ENCODE measurements at places on chromosomes 6 and 20.

GRCh38 chr6:105607636-105608621 is 205.0 kb upstream of the PREP start:
- no peak for DNase-seq

- no peak for DNase-seq
Measured at GRCh38 chr6:4489538-4489937, 286.7 kb upstream of the CDYL start.

GRCh38 chr6:89082486-89082891 is 1.9 kb downstream of the PNRC1 start:
- no peak for DNase-seq

DNA sequence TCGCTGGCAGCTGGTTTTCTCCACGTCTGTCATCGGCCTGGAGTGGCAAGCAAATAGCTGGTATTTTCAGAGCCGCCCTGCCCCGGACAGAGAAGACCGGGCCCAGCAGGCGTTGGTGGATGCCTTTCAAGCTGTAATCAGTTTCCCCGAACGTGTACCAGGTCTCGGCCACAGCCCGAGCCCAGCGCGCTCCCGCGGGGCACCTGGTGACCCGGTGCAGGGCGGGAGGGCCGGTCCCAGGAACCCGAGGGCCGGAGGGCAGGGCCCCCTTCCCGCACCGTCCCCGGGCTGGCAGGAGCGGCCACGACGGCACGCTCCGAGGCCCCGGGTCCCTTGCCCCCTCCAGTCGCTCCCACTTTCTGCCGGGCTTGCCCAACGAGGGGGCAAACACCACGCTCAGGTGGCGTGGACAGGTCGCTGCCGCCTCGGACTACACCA is 348 bp upstream of the PYGB start:
- DNase-seq, result no peak

DNA sequence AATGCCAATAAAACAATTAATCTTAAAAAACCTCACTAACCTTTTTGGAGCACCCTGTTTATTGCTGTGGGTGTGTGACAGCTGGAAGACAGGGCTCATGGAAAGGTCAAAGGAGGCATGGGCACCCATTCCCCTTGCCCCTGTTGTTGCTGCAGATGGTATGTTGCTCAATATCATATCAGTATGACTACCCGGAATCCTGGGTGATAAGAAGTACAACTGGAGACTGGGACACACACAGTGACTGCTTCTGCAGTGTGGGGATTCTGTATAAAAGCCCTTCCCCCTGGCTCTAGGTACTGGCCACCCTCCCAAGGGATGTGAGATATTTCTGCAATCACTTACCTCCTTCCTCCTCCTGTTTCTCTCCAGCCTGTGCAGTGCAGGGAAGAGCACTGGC is 47.3 kb upstream of the IL20RA start:
- DNase-seq, result no peak

DNA sequence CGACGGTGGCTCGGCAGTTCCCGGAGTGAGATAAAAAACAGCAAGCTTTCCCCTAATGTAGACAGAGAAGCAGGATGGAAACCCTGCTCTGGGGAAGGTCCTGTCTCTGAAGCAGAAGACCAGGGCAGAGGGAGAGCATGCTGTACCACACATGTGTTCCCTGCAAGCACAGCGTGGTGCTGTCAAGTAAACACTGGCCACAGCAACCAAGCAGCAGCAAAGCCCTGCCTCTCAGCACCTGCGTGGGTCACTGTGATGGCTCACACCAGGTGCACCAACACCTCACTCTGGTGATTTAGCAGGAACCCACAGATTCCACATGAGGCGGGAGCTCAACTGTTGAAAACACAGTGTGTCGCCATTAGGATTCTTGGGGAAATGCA is 65.2 kb upstream of the TXNDC5 start:
- no peak for DNase-seq

DNA sequence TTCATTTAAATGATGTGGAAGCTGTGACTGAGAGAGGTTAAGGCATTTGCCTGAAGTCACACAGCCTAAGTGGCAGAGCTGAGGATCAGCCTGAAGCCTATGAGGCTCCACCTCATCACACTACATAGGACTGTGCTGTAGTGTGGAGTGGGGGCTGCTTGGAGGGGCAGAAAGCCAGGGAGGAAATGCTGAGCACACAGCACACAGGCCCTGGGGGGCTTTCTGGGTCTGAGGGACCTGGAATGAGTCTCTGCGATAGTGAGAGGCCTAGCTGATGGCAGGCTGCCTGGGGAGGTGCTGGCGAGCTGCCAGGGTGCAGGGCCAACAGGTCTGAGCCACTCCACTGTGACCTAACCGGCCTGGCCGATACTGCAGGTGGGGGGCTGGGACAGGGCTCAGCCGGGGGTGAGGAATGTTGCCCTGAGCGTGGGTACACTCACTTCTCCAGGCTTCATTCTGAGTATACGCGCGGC is 2.2 kb upstream of the ARHGAP40 start:
- DNase-seq, result no peak

DNA sequence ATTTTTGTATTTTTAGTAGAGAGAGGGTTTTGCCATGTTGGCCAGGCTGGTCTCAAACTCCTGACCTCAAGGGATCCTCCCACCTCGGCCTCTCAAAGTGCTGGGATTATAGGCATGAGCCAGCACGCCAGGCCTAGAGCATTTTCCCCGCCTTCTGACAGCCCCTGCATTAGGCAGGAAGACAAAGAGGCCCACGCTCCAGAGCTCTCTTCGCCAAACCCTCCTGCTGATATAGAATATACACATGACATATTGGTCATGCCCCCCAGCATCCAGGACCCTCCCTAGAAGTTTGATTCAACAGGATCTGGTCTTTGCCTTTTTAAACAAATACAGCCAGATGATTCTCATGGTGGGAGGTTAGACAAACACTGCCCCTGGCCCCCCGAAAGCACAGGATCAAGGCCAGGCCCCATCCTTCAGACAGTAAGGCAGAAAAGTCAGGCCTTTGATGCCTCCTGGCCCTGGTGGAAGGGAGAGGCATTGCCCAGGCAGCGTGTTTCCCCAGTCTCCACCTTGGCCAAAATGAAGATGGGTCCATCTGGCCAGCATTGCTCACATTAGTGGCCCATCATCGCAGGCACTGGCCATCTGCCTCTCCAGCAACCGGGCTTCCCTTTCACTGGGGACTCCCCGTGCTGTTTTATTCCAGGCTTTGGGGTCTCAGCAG is 4.4 kb downstream of the SULF2 start:
- no peak for DNase-seq

- DNase-seq, result no peak
Measured at GRCh38 chr20:3716195-3716834, 3.9 kb upstream of the SIGLEC1 start.

DNA sequence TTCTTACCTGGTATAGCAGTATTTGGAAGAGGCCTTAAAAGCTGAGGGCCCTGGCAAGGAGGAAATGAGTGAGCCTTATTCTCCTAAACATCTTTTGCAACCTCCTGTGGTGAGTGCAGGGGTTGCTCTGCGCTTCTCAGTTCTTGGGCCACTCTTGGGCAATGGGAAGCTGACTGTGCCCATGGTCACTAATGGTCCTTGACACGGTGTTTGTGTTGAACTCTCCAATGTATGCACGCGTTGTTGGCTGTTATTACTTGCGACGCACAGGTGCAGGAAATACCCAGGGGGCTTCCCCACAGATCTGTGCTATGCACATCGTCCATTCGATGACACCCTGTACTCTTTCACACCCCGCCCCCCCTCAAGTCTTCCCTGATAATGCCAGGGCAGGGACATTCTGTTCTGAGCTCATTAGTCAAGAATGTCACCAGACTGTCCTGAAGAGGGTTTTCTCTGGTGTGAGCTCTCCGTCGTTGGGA is 79.7 kb downstream of the EDN1 start:
- no peak for DNase-seq

DNA sequence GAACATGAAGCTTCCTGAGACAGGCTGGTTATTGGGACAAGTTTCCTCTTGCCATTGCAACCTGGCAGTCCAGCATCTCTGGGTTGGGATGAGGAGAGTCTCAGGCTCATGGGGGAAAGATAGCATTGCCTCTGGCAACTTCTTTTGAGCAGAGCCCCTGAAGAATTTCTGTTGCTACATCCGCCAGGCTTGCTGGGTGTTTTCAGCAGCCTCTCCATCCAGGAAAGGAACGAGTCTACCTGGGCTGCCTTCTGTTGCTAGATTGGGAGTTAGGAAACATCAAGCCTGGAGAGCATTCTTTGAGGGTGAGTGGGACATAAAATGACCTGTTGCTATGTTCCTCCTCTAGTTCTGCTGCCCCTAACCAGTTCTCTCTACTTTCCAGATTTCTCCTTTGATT is 313.5 kb downstream of the RFPL4B start:
- DNase-seq, result no peak

Data from astrocyte of the cerebellum (primary cell).